ENCODE measurements at places on chromosomes 2 and 18.

- DNase-seq: no peak
Observed at GRCh38 chr2:121030523-121030922, 254.5 kb downstream of the TFCP2L1 start.

GRCh38 chr18:58754544-58755068 lies 83.3 kb downstream of the MALT1 start:
- no peak for DNase-seq

- no peak for DNase-seq
Observed at GRCh38 chr2:62785810-62786597, 80.5 kb downstream of the EHBP1 start.

GRCh38 chr2:201965550-201965949 lies 68.1 kb upstream of the FZD7 start:
- no peak for DNase-seq

DNA sequence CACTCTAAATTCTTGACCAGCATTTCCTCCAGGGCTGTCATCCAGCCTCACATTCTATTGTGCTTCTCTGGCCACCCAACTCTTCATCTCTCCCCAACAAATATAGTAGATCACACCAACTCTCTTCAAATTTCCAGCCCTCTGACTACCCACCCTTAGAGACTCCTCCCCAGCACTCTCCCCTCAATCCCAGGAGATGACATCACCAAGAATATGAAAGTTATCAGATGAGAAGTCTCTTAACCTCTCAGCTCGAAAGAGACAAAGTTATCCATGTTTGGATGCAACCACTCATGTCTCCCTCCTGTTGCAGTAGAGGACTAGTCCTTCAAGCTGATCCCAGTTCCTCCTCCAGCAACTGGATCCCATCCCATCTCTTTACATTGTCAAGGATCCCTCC lies 47.1 kb downstream of the LBH start:
- DNase-seq: no peak

DNA sequence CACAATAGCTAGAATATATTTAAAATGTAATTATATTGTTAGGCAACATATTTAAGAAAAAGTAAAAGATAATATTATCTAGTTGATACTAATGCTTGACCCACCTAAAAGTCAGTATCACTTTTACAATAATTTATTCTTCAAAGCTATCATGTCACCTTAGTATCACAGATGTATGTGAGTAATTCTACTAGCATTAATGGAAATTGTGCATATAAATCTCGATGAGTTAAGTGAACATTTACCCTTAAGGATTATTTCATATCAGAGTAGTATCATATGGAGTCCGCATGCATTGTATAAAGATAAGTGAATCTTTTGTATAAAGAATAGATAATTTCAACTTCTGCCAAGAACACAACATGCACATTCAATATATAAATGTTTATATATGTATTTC lies 103.4 kb downstream of the AGPS start:
- DNase-seq: no peak

GRCh38 chr18:57998461-57998860 lies 45.6 kb upstream of the NEDD4L start:
- DNase-seq: no peak

- no peak for DNase-seq
Observed at GRCh38 chr2:25266399-25266798, 75.3 kb downstream of the DNMT3A start.

- DNase-seq: no peak
Observed at GRCh38 chr2:238706673-238707072, 141.2 kb upstream of the TWIST2 start.

DNA sequence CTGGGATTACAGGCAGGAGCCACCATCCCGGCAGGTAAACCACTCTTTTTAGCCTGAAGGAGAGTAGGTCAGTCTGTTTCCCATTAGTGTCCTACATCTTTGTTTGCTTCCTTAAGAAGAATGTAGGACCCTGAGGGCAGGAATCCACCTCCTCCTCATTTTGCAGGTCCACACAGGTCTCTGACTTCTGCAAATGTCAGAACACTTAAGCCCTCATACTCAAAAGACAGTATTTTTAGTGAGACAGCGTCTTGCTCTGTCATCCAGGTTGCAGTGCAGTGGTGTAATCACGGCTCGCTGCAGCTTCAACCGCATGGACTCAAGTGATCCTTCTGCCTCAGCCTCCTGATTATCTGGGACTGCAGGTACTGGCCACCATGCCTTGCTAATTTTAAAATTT lies 9.3 kb downstream of the PSTPIP2 start:
- DNase-seq: no peak

DNA sequence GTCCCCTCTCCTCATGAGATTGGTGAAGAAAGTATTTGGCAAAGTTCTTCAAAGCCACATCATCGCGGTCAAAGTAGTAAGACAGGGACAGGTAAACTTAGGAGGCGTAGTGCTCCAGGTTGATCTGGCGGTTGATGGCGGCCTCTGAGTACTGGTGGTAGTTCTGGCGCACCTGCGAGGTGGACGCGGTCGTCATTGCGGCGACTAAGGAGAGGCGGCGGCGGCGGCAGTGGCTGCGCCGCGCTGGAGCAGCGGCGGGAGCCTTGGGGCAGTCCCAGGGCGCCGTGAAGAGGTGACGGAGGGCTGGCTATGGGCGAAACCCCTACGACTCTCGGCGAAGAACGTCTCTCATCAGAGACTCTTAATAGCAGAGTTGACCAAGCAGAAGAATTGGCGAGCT lies 107.2 kb upstream of the UBE2E3 start:
- DNase-seq: no peak

DNA sequence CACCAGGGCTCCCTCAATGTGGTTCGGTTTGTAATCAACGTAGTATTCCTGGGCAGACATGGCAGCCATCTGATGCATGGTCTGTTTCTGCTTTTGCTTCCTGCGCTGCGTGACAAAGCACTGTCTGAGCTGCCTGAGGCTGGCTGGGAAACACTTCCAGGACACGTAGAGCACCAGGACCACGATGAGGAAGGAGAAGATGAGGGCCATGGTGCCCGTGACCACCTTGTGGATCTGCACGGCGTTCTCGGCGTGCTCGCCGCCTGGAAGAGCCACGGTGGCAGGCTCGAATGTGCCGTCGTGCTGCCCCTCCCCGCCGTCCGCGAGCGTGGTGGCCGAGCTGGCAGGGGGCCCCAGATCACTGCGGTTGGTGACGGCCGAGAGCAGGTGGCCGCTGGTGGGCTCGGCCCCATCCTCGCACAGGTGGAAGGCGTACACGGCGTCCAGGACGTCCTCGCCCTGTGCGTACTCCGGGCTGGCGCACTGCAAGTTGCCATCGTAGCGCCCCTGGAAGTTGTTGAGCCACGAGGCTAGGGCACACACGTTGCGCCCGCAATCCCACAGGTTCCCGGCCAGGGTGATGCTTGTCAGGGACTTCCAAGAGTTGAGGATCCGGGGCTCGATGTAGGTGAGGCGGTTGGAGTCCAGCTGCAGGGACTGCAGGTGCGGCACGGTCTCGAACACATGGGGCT lies 2.1 kb downstream of the LRRTM1 start:
- DNase-seq: no peak

DNA sequence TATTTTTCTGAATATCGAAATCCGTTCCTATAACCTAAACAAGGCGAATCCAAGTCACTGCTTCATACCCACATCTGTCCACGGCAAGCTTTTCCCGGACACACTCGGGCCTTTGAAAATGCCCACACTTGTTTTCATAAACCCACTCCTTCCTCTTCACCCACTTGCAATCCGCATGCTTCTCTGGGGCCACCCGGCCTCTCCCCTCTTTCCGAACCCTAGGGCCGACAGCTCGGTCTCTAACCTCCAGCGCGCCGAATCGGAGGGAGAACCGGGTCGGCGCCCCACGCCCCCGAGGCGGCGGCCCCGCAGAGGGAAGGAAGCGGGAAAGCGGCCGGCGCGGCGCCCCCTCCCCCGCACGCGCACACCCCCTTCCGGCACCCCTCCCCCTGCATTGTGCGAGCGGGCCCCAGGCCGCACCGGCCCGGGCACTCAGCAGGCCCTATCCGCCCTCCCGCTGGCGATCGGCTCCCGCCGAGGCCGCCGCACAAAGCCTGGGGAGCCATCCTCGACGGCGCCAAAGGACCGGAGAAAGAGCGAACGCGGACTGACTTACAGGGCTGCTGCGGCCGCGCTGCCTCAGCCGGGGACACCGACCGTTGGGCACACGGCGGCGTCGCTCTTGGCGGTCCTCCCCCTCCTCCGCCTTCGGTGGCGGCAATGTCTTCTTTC lies 467 bp downstream of the PUM2 start:
- peak; percentile 68 for DNase-seq

DNA sequence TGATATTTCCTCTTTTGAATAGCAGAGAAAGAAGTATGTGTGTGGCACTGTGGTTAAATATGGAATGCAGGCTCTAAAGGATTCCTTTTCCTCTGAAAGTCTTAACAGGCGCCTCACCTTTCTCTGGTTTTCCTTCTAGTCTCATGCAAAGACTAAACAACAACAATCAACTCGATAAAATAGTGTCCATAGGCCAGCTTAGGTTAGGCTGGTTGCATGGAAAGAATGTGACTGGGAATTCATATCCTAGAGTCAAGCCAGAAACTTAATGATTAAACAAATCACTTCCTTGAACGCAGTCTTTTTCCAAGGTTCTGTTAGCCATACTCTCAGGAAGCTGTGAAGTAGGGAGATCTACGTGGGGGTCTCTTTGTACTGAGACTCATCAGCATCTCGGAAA lies 800.8 kb upstream of the ID2 start:
- DNase-seq: no peak

DNA sequence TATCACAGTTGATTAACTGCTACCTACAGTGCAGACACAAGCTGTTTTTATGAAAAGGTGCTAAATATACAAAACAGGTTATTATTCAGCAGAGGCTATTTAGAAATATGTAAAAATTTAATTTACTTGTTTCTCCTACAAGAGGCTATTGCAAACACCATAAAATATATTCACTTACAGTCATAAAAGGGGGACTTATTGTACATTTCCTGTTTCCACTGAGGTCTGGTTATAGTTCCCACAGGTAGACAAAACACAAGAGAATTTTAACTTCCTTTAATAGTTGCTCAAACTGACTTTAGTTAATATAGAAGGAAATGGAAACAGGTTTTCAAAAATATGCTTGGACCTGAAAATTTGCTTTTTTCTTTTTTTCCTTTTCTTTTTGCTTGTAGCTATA lies 40.0 kb upstream of the FRZB start:
- DNase-seq: no peak

DNA sequence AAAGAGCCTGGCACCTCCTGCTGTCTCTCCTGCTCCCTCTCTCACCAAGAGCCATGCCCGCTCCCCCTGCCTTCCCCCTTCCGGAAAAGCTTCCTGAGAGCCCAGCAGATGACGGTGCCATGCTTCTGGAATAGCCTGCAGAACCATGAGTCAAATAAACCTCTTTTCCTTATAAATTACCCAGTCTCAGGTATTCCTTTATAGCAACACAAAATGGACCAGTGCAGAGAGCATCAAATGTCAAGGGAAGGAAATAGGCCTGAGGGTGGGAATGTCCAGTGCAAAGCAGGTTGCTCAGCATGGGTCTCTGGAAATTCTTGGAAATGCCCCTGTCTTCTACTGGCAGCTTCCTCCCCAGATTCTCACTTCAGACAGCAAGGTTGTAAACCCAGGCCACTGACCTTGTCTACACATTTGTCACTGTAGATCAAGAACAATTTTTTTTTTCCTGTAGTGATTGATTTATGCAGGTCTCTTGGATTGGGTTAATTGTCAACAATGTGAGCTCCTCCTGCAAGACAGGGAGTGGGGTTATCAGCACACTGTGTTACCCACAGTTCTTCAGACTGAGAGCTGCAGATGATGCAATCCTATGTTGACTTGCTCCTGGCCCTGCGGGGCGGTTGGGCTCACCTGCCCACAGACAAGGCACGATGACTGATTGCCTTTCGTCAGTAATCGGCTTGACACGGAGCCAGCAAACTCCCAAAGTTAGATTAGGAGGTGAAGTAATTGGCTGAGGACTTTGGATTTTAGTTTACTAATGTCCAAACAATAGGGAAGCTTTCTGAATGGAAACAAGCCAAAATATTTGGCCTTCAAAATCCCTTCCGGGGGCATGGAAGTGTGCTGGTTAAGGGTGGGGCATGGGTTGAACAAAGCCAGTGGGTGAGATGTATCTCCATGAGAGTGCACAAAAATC lies 5.4 kb upstream of the BOD1L2 start:
- DNase-seq: no peak

GRCh38 chr2:17892770-17893534 lies 14.5 kb downstream of the KCNS3 start:
- no peak for DNase-seq

DNA sequence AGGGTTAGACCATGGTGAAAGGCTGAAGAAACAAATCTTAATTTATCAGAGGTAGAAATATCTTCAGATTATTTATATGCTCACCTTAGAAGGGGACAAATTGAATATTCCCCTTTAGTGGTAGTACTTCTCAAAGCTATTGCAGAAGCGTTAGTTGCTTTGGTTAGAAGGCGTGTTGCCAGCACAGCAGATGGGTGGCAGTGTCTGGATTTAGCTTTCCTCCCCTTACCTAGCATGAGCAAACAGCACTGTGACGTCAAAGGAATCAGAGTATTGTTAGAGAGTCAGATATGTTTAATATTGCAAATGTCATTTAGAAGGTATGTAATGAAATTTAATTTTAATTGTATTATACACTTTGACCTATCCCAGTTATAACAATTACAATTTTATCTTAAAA lies 27.2 kb upstream of the GALR1 start:
- DNase-seq: no peak

DNA sequence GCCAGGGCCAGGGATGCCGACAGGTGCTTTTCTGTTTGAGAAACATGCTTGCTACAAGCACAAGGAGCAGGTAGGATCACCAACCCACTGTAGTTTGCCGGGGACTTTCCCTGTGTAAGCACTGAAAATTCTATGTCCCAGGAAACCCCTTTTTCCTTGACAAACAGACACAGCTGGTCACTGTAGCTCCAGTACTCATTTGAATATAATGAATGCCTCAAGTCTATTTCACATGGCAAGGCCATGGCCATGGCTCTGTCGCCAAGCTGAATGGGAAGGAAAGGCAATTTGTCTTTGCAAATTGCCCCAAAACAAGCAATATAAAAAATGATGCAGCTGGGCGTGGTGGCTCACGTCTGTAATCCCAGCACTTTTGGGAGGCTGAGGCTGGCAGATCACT lies 49.6 kb upstream of the IGFBP2 start:
- no peak for DNase-seq

GRCh38 chr2:168255103-168255502 lies 7.7 kb upstream of the STK39 start:
- DNase-seq: no peak

DNA sequence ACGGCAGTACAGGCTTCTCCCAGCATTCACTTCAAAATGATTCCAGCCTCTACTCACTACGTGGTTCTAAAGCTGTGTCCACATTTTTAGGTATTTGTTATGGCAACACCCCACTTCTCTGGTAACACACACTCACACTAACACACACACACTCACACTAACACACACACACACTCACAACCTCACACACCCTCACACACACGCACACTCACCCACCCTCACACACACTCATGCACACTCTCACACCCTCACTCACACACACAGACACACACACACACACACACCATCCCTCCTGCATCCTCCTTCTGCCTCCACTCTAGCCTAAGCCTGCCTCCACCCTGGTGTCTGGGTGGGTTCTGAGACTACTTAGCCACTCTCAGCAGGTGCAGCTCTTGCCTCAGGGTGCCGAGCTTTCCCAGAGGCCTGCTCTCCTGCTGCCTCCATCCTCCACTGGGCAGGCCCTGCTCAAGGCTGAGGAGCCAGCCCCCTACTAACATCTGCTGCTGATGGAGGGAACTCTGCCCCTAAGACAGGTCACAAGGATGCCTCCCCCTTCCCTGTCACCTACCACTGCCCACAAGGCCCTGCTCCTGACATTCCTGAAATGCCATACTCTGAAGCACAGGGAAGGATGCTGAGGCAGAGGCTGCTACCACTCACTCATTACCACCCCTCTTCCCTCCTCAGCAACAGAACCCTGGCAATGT lies 63.9 kb downstream of the NCAPH start:
- no peak for DNase-seq

- no peak for DNase-seq
Observed at GRCh38 chr2:132815516-132815915, 145.5 kb upstream of the LYPD1 start.

Measured in activated naive CD4-positive, alpha-beta T cell treated with Interleukin-2 at 50 U/mL for 16 hours (primary cell).